GDM1 (cell line): ENCODE measurements at places on chromosomes 13 and 19.

GRCh38 chr19:23440207-23440606 is 44.9 kb upstream of the ZNF91 start:
- no peak for DNase-seq

GRCh38 chr19:45152504-45153338 is 8.1 kb downstream of the NKPD1 start:
- DNase-seq = no peak

DNA sequence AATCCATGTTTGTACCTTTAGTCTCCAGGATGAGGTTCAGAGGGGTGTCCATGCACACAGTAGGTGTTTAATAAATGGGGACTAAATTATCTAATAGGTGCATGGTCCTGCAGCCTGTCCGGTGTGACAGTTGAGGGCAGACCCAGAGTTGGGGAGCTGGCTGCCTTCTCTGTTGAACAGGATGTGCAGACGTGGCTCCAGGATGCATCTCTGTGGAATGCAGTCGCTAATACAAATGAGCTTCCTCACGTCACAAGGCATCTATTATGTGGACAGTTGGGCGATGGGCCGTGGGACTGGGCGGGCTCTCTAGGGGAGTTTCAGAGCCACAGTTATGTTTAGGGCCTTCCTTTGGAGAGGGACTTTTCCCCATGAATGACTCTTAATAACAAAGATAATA is 71.0 kb downstream of the SIPA1L3 start:
- no peak for DNase-seq

DNA sequence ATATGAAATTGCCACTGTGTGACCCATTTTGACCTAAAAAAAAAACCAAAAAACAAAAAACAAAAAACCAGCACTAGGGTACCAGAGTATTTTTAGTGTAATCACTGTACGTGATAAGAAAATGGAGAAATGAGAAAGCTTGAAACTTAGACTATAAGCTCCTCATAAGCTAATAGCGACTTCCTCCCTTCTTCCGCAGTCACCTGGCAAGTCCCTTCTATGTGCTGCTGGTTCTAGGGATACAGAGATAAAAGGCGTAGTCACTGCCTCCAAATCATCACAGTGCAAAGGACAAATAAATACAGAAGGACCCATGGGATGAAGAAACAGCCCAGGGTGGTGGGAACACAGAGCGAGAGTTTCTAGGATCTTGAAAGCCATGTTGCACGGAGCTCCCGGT is 190.3 kb downstream of the TM9SF2 start:
- no peak for DNase-seq

DNA sequence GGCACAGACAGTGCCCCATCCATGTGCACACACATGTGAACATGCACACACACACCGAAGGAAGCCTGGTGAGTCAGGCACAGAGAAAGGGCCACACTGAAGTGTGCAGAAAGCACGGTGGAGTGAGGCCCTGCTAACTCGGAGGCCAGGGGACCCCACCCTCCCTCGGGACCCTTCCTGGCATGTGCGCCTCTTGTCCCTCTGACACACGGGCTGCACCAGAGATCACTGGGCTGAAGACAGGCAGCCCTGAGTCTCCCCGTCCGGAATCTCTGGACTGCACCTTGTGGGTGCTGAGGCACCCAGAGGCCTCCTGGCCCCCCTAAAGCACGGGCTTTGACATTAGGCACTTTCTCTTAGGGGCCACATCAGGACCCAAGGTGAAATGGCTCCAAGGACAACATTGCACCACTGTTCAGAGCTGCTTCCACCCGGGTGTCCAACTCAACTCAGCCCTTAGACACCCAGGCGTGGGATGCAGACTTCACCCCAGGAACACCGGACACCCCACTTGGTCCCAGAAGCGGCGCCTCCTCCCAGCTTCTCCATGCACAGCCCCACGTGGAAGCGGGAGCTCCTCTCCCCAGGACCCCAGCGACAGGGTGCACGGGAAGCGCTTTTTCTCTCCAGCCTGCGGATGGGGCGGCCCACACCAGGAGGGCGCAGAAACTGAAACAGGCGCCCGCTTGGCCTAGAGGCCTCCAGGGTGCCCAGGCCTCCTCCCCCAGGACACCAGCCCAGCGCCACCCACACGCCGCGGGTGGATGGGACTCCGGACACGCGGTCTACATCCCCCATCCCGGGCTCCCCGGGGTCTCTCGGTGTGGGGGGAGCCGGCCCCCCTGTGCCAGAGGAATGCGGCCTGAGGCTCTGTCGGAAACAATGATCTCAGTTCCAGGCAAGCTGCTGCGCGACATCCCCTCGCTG is 90.2 kb downstream of the SPACA7 start:
- DNase-seq = no peak

- DNase-seq = no peak
Measured at GRCh38 chr13:32647926-32648325, 61.7 kb downstream of the PDS5B start.

DNA sequence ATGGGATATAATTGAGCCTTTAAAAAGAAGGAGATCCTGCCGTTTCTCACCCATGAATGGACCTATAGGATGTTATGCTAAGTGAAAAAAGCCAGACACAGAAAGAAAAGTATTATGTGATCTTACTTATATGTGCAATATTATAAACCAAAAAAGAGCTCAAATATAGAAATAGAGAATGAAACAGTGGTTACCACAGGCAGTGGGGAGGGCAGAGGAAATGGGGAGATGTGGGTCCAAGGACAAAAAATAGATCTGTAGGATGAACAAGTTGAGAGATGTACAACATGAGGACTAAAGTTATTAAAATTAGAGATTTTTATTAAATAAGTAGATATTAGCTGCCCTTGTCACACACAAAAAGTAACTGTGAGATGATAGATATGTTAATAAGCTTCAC is 29.1 kb downstream of the TDRD3 start:
- no peak for DNase-seq

GRCh38 chr19:58544591-58545285 is 874 bp downstream of the TRIM28 start:
- DNase-seq = no peak

DNA sequence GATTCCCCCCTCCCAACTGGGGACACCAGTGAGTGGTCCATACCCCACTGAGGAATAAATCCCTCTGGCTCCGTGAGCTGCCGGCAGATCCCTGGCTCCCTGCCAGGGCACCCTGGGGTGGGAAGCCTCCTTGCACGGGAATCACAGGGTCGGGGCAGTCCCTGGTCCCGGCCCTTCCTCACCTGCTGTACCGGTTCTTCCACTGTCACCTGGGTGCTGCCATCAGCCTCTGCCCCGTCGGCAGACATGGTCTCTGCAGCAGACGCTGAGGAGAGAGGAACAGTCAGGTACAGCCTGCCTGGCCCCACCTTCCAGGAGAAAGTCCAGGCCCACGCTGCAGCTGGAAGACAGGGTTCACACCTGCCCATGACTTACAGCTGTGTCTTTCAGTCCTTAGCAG is 6.3 kb downstream of the PLIN3 start:
- no peak for DNase-seq

GRCh38 chr13:25905611-25906010 is 146.2 kb downstream of the SHISA2 start:
- DNase-seq = no peak

GRCh38 chr19:34639491-34640085 is 37.4 kb downstream of the SCGB2B2 start:
- peak; percentile 35 for DNase-seq

GRCh38 chr13:39394796-39395678 is 208.0 kb downstream of the LHFPL6 start:
- DNase-seq = no peak

GRCh38 chr13:77460195-77460594 is 75.3 kb upstream of the SCEL start:
- no peak for DNase-seq

GRCh38 chr19:51166846-51167490 is 24.9 kb downstream of the SIGLEC7 start:
- DNase-seq = peak; percentile 71

GRCh38 chr13:110950819-110951570 is 36.1 kb upstream of the ANKRD10 start:
- DNase-seq = no peak

DNA sequence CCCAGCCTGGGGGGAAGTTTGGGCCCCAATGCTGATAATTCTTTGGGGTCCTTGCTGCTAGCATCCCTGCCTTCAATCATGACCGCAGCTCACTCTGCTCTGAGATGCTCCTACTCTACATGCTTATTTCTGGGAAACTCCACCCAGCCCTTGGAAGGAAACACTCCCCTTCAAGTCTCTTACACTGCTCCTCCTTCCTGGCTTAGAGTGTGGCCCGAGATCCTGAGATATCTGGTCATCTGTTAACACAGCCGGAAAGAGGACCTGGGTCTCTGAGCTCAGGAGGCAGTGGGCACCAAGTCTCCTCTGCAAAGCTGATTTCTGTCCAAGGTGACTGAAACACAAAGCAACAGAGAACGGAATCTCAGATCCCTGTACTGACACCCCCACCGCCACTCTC is 33.0 kb downstream of the CYP4F2 start:
- DNase-seq = no peak

GRCh38 chr13:76027131-76027530 is 391.0 kb downstream of the LMO7 start:
- DNase-seq = no peak

DNA sequence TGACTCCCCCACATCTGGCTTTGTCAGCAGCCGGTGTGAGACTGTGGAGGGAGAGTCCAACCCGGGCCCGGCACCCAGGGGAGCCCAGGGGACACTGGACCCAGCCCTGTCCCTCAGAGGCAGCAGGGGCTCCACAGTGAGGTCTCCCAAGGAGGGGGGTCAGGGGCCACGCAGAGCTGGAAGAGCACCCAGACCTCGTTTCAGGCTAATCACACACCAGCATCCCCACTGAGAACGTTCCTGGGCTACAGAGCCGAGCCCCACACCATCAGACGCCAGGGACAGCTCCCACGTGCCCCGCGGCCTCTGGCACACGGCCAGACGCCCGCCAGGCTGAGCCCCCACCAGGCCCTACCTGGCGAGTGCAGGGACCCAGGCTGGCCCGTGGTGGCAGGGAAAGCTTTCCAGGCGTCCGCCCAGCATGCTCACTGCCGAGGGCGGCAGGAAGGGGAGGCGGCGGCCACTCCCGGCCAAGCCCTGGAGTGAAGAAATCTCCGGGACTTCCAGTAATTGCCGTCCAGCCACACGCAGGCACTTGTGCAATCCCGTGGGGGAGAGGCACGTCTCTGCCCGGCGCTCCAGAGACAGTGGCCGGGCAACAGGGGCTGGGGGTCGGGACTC is 19.2 kb downstream of the SBNO2 start:
- DNase-seq = no peak

DNA sequence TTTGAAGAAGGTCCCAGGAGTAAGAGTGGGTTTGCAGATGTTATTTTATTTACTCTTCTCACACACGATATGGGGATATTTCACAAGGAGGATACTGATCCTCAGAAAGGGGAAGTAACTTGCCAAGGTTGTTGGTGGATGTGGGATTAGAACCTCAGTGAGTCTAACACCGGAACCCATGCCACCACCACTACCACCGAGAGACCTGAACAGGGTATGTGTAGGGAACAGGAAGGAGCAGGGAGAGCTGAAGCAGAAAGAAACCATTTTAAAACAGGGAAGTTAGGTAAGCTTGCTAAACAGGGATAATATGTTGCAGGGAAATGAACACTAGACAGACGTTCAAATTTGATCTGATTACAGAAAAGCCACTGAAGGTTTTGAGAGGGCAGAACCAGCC is 11.6 kb upstream of the CEACAM3 start:
- DNase-seq = peak; percentile 88

DNA sequence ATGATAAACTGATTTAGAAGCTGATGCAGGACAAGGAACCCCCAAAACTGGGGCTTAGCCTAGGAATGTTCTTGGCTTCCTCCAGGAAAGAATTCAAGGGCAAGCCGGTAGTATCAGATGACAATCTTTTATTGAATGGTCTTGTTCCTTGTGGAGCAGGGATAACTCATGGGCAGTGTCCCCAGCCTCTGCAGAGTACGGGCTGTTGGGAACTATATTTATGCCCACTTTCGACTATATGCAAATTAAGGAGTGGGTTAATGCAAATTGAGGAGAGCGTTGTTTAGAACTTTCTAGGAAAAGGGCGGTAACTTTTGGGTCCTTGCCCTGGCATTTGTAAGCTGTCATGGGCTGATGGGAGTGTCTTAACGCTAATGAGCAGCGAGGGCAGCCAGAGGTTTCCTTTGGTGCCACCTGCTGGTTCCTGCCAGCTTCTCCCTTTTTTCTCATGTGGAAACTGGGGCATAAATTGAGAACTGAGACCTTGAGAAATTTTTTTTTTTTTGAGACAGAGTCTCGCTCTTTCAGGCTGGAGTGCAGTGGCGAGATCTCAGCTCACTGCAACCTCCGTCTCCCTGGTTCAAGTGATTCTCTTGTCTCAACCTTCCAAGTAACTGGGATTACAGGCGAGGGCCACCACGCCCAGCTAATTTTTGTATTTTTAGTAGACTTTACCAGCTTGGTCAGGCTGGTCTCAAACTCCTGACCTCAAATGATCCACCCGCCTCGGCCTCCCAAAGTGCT is 79.4 kb upstream of the ABCC4 start:
- DNase-seq = peak; percentile 67

- DNase-seq = no peak
Measured at GRCh38 chr13:105897575-105897974, 637.9 kb downstream of the EFNB2 start.

DNA sequence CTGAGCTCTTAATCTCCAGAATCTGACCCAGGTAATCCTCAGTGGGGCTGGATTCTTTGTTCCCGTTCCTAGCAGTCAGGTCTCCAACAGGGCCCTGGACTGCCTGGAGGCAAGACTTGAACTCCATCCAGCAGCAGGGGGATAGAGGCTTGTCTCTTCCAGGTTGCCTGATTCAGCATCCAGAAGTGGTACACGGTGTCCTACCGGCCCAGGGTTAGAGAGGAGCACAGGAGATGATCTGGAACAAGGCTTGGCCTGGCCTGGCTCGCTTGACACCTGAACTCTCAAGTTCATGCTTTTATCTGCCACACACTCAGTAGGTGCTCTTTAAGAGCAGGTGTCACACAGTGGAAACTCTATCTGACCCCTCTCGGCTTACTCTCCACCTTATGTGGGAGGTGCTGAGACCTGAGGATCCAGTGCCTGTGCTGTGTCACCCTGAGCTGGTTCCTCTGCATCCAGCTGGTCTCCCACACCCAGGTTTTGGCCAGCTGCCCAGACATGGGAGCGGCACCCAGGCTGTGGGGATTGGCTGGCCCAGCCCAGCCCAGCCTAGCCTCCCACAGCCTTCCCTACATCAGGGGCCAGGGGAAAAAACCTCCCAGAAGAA is at the start of gene CYP4F3:
Gene CYP4F3 (plus strand): TSS at position 604 of the 610 bp plus-strand sequence. CDS start 519 bp downstream, outside the sequence.
- DNase-seq = no peak

GRCh38 chr19:44202470-44202869 is 9.9 kb upstream of the ZNF227 start:
- DNase-seq = no peak

GRCh38 chr19:12788042-12788681 is 3.1 kb upstream of the JUNB start:
- no peak for DNase-seq
